NCI-H1105 (cell line): ENCODE measurements at places on chromosomes 5 and 9.

DNA sequence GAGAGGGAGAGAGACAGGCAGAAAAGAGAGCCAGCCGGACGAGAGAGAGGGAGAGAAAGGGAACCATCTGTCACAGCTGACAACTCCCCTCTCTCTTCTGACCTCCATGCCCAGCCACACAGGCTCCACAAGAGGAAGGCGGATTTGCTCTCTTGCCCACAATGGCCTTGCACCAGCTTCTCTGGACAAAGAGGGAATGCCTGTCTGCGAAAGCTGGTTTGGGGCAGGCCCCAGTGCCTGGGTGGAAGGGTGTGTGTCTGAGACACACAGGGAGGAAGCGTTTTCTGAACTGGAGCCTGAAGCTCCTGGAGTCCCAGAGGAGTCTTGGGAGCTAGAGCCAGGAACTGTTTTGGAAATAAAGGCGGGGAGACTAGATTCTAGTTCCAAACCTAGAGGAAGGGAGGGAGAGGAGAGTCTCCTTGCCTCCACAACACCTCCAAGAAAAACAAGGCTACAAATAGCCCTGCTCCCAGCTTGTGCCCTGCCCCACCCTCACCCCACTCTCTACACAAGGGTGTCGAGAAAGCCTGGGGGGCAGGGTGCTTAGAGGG is 12.5 kb downstream of the C1QTNF2 start:
- no peak for DNase-seq

- DNase-seq: no peak
These were observed 109.5 kb upstream of the CD180 start for GRCh38 chr5:67305913-67306710.

- DNase-seq: no peak
These were observed 120.2 kb downstream of the RGS3 start for GRCh38 chr9:113583511-113584427.

- DNase-seq: peak; percentile 5
These were observed at the start of gene PHF24 for GRCh38 chr9:34957492-34958410. Gene PHF24, plus strand, starts transcription at chr9:34958285. Its CDS starts 13,014 bp downstream, at chr9:34971299.

- no peak for DNase-seq
These were observed 437.4 kb downstream of the ARHGEF28 start for GRCh38 chr5:74063346-74063745.
